ENCODE measurements at places on chromosomes 5 and 9.

DNA sequence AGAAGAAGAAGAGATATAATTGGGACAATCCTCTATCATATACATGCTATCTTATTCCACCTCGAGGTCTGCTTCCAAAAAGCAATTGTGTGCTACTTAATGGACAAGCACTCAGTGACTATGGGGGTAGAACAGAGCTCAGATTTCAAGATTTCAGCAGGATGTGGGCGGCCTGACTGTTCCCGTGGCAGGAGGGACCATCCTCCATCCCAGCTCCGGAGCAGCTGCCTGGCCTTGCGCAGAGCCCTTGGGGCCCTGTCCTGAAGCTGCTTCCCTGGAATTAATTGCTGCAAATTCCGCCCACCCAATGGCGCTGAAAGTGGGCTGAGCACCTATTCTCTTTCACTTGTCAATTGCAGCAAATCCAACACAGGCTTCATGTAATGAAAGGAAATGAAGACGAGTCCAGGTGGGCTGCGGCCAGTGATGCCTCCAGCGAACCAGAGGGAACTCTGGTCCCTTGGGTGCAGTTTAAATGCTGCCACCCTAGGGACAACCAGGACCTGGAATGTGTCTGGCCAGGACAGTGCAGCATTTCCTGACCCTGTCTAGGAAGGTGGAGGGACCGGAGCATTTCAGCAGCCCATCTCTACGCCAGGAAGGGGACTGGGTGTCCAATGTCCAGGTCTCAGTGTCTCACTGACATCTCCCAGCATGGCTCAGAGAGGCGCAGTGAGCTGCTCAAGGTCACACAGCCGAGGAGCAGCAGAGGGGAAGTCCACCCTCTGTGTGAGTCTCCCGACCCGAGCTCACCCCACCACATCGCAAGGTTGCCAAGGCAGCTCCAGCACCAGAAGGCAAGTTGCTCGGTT is 50.5 kb upstream of the FCN1 start:
- DNase-seq: no peak

- DNase-seq: no peak
Observed at GRCh38 chr5:11573140-11573992, 330.9 kb downstream of the CTNND2 start.

- no peak for DNase-seq
Observed at GRCh38 chr5:134813407-134813806, 32.4 kb upstream of the C5orf24 start.

DNA sequence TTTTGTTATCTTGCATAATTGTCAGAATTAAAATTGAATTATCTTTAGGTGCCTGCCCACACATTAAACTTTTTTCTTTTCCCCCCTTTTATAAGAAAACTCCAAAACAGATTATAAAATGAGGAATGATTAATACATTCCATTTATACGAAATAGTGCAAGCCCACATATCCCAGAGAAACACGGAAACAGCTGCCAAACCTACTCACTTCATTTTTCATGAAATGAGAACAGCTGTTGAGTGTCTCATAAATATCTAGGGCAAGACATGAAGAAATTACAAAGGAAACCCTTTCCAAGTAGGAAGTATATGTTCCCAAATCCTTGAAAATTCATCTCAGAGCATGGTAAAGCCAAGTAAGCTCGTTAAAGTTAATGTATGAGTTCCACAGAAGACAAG is 459.4 kb upstream of the NMUR2 start:
- no peak for DNase-seq

DNA sequence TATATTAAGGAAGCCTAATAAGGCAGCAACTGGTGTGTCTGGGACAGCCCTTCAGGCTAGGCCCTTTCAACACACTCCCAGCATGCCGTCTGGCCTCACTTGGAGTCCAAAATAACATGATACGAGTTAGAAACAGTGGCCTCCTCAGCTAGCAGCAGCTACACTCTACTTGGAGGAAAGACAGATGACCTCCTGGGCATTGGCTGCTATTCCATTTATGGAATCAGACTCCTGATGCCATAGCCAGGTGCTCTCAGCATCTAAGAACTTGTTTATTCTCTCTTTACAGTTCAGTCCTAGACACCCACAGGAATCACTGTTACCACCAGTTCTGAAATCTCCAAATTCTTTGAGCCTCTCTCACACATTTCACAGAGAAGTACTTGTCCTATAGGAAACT is 31.8 kb downstream of the RUSC2 start:
- DNase-seq: no peak

GRCh38 chr5:37668524-37669047 is 171.3 kb downstream of the GDNF start:
- DNase-seq: no peak

All from T-helper 1 cell (primary cell).